ENCODE measurements at places on chromosomes 7 and 10.

DNA sequence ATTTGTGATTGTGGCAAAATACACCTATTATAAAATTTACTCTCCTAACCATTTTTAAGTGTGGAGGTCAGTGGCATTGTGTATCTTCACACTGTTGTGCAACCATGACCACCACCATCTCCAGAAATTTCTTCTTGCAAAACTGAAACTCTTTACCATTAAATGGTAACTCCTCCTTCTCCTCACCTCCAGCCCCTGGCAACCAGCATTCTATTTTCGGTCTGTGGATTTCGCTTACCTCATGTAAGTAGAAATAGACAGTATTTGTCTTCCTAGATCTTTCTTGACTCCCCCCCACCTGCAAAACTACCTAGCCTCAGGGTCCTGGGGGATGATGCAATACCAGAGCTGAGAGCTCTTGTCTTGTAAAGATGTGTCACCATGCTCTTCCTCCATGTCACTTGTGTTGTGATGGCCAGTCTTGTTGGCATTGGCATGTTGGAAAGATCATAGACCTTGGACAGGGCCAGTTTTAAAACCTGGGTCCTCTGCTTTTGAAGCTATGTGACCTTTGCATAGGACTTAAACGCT, 71.1 kb upstream of the EMX2 start:
- DNase-seq, result no peak

DNA sequence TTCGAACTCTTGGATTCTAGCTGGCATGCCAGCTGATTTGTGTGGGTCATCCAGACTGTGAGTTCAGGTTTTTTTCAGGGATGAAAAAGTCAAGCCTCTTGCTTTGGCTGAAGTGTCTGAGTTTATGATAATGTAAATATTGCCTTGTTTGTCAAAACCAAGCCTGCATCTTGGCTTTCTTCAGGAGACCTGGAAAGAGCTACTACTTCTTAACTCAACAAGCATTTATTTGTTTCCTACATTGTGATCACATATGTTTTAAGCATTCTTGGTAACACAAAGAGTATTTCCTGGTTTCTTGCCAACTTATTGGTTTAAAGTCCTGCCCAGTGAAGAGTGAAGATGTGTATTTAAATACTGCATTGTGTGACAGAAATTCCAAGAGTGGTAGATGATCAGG, 407.1 kb downstream of the LRMDA start:
- DNase-seq, result no peak

GRCh38 chr10:79310200-79310865, 36.9 kb upstream of the PPIF start:
- DNase-seq, result no peak

DNA sequence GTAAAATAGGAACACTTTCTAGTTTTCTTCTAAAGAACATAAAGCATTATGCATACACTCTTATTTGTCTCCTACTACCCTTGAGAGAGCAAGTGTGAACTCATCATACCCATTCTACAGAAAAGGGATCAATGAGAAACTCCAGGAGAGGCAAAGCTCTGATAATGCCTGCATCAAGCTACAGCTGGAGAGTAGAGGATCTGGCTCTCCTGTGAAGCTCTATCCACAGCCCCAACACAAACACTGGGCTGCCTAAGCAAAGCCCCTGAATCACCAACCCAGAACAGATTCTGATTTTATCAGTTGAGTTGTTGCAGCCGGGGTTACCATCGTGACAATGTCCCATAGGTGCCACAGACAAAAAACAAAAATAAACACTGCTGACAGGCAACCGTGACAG, 74.9 kb downstream of the NUDCD3 start:
- no peak for DNase-seq

- DNase-seq, result no peak
Observed at GRCh38 chr10:42593284-42593683, 45.1 kb downstream of the ZNF33B start.

DNA sequence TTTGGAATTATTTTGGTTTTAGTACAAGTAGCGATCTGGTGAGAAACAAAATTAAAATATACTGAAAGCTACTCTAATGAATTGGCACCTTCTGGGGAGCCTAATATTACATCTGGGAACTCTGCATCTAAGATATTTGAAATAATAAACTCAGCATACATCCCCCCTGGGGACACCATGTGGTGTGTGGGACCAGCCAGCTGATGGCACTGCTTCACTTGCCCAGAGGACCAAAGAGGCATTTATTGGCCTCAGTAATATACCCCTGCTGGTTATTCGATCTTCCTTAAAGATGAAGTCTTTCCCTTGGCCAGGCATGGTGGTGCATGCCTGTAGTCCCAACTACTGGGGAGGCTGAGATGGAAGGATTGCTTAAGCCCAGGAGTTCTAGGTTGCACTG, 195.1 kb upstream of the AUTS2 start:
- DNase-seq, result no peak

- no peak for DNase-seq
Observed at GRCh38 chr7:77415476-77415822, 700 bp downstream of the GSAP start.

DNA sequence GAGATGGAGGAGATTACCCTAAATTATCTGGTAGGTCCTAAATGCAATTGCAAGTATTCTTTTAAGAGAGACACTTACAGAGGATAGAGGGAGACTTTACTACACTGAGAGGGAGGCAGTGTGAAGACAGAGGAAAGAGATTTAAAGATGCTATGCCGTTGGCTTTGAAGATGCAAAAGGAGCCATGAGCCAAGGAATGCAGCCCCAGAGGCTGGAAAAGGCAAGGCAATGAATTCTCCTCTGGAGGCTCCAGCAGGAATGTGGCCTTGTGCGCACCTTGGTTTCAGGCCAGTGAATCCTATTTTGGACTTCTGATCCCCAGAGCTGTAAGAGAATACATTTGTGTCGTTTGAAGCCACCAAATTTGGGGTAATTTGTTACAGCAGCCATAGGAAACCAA, 118.6 kb downstream of the PLXNA4 start:
- no peak for DNase-seq

GRCh38 chr7:27409776-27410175, 167.2 kb downstream of the EVX1 start:
- no peak for DNase-seq

DNA sequence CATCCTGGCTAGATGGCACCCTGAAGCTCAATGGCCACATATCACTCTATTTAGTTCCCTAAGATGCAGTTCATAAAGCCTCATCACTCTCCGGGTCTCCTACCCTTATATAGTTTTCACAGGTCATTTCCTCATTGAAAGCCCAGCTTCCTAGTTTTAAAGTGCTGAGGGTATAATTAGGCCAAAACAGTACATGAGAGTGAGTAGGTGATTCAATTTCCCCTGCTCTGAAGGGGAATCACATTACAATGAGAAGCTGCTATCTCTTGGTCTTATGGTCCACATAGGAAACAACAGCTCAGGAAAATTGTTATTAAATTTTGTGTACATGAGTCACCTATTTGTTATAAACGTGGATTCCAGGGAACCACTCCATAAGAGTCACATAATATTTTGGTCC, 162.0 kb downstream of the SEMA3E start:
- no peak for DNase-seq

- DNase-seq, result no peak
Observed at GRCh38 chr7:111756687-111757178, 194.4 kb upstream of the IMMP2L start.

GRCh38 chr7:152633072-152633471, 42.9 kb downstream of the XRCC2 start:
- DNase-seq, result no peak

GRCh38 chr7:12943781-12944180, 256.3 kb downstream of the ARL4A start:
- DNase-seq, result no peak

DNA sequence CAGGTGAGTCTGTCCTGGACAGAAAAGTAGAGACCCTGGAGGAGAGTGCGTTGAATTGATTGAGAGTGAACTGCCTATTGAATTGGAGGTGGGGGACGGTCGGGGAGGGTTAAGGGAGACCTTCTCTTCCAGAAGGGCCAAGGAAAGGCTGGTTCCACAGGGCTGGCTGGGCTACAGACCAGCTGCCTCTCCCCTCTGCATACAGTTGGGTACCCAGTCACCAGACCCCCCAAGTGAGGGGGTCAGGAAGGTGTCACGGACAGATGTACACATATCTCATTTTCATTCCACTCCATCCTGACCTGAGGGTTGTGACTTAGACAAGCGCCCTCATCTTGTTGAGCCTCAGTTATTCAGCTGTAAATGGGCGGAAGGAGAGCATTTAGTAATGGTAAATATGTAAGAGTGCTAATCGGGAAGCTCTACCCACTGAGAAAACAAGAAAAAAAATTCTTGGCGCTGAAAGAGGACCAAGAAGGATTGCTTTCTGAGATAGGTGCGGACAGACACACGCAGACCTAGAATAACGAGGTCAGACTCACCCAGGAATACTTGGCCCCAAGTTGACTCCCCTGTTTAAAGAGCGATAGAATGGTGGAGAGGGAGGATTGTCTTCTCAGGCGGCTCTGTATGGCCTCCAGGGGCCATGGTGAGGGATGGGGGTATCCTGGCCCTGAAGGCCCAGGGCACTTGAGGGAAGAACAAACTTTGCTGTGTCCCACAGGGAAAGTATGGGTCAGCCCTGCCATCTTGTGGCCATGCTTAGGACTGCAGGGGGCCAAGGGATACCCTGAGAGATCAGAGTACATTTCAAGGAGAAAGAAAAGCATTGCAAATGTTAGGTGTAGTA, 7.2 kb upstream of the MBL2 start:
- DNase-seq, result peak; percentile 16

GRCh38 chr10:77299320-77299719, 338.3 kb downstream of the KCNMA1 start:
- DNase-seq, result no peak

DNA sequence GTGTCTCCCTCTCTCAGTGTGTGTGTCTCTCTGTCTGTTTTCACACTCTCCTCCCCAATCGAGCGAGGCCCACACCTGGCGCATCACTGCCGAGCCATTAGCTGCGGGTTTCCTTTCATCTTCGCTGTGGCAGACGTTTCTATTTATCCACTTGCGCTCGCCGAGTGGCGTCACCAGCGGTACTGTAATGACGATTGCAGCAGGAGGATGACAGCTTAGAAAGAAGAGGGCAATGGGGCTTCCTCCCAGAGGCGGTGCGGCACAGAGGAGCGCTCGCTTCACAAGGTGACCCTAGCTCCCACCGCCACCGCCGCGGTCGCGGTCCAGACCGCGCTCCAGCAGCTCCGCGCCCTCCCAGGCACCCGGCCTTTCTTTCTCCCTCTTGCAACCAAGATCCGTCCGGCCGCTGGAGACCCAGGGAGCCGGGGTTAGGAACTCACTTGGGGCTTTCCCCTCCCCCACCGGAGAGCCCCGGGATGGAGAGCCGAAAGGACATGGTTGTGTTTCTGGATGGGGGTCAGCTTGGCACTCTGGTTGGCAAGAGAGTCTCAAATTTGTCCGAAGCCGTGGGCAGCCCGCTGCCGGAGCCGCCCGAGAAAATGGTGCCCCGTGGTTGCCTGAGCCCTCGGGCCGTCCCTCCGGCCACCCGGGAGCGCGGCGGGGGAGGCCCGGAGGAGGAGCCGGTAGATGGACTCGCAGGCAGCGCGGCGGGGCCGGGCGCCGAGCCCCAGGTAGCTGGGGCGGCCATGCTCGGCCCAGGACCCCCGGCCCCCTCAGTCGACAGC, at the start of gene EVX1:
EVX1 (plus strand) TSS at position 248 of the 785 bp plus-strand sequence; CDS start at position 477, 229 bp downstream.
- peak; percentile 26 for DNase-seq

DNA sequence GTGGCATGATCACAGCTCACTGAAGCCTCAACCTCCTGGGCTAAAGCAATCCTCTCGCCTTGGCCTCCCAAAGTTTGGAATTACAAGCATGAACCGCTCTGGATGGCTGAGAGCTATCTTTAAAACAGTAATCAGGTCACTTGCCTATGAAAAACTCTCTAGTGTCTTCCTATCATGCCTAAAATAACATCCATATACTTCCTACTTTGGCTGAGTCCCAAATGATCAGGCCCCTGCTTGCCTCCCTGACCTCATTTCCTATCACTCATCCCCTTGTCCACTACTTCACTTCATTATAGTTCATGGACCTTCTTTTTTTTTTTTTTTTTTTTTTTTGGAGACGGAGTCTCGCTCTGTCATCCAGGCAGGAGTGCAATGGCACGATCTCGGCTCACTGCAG, 28.0 kb downstream of the SEPTIN7 start:
- no peak for DNase-seq

GRCh38 chr7:24755541-24756407, 1.5 kb downstream of the GSDME start:
- DNase-seq, result no peak

DNA sequence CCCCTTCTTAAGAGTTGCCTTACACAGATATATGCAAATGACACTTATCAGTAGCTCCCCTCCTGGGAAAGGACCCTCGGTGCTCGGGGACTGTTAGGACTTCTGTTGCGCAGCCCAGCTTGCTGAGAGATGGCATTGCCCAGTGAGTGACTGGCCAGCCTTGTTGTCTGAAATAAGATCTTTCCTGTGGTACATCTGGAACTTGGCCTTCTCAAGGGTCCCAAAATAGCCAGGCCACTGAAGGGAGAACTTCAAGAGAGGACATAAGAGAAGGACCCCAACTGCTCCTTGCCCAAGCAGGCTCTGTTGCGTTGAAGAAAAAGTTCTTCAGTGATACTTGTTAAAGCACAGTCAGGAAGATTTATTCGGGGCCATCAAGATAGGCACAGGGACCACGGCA, 17.3 kb downstream of the BAG3 start:
- DNase-seq, result no peak

- DNase-seq, result no peak
Observed at GRCh38 chr10:124259139-124259825, 159.4 kb downstream of the OAT start.

DNA sequence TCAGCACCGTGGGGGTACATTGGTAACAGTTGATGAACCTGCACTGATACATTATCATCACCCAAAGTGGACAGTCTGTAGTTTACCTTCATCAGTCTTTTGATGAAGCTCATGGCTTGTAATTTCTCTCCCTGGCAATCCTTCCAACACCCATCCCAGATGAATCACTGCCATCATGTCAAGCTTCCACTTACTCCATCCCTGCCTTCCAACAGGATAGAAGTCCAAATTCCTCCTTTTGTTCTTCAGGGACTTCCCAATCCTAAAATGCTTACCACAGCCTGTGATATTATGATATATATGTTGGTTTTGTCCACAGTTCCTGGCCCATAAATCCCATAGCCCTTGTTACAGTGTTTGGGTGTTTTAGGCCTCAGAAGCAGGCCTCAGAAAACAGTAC, 16.1 kb downstream of the SNX10 start:
- DNase-seq, result no peak

- DNase-seq, result no peak
Observed at GRCh38 chr10:49081547-49082275, 33.6 kb downstream of the VSTM4 start.

DNA sequence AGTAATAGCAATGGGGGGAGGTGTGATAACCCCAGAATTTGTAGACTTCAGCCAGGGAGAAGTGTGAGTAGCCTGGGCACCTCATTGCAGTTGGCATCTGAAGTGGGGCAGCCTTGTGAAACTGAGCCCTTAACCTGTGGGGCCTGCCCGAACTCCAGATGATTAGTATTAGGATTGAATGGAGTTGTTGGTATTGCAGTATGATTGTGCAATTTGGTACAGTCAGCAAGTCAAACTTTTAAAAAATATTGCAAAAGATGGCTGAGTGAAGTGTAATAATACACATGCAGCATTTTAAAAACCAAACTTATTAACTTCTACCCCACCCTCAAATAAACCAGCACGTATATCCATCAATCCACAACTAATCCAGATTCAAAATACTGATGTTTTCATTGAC, 9.3 kb downstream of the RBM33 start:
- no peak for DNase-seq

- DNase-seq, result no peak
Observed at GRCh38 chr10:49744924-49745605, 17.1 kb downstream of the OGDHL start.
